ENCODE measurements at places on chromosomes 1 and 21.

- no peak for DNase-seq
Measured at GRCh38 chr1:55896210-55896609, 681.0 kb upstream of the USP24 start.

DNA sequence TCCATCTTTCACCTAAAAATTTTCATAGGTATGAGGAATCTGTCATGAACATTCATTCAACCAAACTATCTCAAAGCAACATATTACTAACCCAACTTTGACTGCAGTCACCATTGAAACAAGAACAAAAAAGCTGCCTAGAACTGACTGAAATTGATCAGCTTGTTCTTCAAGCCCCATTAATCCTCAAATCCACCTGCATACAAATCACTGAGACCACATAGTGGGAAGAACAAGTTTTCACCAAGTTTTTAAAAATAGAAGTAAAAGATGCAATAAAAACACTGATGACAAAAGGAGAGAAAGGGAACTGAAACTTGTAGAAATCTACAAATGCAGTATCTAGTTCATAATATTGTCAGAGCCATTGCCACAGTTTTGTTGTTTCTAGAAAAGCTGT, 6.1 kb downstream of the SORT1 start:
- no peak for DNase-seq

DNA sequence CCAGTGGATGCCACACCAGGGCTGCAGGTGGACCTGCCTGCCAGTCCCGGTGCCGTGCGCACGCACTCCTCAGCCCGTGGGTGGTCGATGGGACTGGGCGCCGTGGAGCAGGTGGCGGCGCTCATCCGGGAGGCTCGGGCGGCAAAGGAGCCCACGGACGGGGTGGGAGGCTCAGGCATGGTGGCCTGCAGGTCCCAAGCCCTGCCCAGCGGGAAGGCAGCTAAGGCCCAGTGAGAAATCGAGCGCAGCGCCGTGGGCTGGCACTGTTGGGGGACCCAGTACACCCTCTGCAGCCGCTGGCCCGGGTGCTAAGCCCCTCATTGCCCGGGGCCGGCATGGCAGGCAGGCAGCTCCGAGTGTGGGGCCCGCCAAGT, 1171.8 kb upstream of the B3GALT2 start:
- DNase-seq, result no peak

GRCh38 chr1:117388328-117388727, 21.1 kb downstream of the MAN1A2 start:
- no peak for DNase-seq

GRCh38 chr1:117567435-117567834, 38.4 kb upstream of the TENT5C start:
- DNase-seq, result no peak

- no peak for DNase-seq
Measured at GRCh38 chr1:169027607-169028320, 78.7 kb upstream of the ATP1B1 start.

GRCh38 chr1:41659903-41660302, 175.4 kb upstream of the EDN2 start:
- DNase-seq, result no peak

- no peak for DNase-seq
Measured at GRCh38 chr1:245361065-245361464, 206.3 kb downstream of the KIF26B start.

DNA sequence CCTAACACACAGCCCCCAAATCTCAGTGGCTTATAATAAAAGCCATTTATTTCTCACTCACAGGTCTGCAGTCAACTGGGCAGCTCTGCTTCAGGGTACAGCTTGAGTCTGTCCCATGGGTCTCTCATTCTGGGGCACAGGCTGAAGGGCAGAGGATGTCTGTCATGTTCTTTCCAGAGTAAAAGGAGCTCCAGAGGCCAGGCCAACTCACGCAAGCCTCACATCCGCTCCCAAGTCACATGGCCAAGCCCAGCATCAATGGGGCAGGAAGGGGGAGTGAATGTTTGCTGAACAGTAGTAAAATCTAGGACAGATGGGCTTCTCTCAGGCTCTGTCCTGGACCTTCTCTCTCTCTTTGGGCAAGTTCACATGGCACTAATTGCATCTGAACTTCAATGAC, 7.1 kb upstream of the SSBP3 start:
- peak; percentile 63 for DNase-seq

- no peak for DNase-seq
Measured at GRCh38 chr1:2971609-2972008, 49.7 kb upstream of the ACTRT2 start.

GRCh38 chr1:221440658-221441057, 301.2 kb downstream of the DUSP10 start:
- peak; percentile 38 for DNase-seq

DNA sequence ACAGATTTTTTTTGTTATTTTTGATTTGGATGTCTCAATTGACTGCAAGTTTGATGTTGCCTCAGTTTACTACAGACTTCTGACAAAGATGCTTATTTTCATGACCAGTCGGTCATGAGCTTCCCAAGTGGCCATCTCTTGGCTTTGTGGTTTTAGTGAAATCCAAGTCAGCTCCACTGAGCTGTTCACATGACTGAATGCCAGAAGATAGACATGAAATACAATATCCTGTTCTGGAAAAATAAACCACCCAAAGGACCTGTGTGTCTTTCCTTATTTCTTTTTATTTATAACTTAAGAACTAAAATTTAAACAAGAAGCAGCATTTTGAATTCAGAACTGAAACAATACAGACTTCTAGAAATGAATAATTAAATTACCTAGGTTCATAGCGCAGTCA, 89.3 kb downstream of the HMCN1 start:
- DNase-seq, result no peak

DNA sequence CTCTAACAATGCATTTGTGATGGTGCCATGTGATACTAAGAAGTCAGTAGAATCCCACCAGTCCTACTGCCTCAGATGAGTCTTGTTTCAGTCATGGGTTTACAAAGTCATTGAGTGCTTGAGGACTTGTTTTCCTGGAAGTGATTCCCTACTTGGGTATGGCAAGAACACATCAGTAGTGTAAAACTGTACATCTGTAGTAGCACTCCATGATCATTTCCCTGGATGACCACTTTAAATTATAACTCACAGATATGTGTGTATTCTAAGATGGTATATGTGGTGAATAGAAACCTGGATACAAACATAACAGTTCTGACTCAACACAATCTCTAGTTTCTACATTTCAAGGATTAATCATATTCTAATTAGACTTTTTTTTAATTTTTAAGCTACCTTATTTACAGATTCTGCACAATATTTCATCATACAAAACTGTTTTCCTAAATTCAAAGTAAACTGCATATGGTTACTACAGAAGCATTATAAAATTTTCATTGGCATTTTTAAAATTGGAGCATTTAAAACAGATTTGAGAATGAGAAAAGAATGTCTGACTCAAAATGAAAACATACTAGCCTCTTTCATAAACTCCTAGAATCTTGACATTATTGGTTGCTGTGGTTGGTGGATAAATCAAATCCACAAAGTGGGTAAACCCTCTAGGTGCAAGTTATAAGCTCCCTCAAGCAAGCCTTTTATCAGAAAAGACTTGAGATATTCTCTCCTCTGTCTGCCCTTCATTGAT, 6.8 kb upstream of the PSMG1 start:
- peak; percentile 49 for DNase-seq

- no peak for DNase-seq
Measured at GRCh38 chr1:47521034-47521881, 83.4 kb downstream of the FOXD2 start.

DNA sequence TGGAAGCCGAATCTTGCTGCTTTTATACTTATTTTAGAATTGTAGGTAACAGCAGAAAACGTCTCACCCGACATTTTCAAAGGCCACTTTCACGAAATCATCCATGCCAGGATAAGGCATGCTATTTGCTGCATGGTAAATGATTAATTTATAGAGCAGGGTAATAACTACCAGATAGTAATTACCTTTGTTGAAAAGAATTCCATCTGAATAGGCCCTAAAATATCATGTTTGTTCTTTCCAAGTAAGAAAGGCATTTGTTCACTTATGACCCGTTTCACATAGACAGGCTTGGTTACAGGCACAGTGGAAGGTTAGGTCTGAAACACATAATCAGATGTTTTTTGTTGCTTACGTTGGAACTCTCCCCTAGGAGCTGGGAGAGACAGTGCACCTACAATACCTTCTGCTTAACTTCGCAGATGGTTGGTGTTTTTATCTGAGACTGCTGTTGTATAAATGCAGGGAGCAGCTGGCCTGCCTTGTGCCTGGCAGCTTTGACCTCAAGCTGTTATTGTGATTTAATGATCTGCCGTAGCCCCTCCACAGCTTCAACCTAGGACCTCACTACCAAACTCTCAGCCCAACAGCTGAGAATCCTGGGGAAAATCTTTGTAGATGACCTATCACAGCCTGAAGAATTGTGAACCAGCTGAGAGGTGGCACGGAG, 1.6 kb downstream of the SLC44A3 start:
- no peak for DNase-seq

DNA sequence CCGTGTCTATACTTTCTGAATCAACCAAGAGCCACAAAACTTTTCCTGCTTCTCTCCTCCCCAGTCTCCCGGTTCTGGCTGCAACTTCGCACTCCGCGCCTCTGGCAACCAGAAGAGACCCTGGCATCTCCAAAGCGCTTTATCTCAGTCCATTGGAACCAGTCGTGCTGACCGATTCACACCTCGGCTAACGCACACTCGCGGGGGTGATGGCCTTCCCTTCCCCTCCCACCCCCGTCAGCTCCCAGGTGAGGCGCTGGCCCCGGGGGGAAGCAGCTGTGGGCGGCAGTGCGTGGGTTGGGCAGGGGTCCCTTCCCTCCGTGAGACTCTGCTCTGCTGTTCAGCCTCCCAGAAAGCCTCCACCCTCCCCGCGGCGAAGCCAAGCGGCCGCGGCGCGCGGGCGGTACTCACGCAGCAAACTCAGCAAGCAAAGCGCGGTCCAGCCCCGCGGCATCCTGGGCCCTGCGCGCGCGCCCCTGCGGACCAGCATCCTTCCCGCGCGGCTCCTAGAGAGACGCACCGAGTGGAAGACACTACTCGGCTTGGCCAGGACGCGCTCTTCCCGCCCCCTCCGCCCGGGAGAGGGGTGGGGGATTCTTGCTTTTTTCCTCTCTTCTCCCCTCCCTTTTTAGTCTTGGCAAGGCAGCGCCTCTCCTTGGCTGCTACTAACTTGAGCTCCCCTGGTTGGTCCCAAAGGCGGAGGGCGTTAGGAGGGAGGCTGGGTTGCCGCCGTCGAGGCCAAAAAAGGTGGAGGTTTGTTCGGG, at the start of gene CD34:
CD34 (minus strand) TSS at position 535 of the 764 bp plus-strand sequence; CDS start at position 490, 45 bp downstream.
- DNase-seq, result peak; percentile 46

DNA sequence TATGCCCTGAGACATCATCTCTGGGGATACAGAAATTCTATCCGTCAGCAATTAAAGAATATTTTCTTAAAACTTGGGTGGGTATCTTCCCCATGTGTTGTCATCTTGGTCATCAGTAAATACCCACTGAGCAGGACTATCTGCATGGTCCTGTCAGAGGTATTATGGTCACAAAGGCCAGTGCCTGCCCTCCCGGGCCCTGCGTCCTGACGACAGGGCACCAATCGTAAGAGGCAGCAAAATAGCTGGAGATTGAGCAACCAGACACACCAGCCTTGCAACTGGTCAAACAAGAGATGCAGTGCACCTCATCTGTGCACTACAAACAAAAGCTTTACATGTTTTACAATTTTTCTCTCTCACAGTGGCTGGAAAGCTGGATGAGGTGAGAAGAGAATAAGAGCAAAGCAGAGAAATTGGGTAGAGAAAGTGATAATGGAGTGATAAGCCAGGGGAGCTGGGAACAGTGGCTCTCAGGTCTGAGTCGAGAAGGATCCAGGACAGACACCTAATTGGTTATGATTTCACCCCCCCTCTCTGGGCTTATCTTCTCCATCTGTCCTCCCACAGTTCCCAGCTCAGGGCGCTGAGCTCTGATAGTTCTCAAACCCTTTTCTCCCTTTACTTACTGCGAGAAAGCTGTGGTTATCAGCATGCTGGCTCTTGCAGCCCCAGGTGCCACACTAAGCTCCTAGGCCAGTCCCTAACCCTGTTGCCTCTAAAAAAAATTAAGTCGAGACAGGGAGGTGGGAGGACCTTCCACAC, 8.8 kb upstream of the SRP9 start:
- DNase-seq, result no peak

DNA sequence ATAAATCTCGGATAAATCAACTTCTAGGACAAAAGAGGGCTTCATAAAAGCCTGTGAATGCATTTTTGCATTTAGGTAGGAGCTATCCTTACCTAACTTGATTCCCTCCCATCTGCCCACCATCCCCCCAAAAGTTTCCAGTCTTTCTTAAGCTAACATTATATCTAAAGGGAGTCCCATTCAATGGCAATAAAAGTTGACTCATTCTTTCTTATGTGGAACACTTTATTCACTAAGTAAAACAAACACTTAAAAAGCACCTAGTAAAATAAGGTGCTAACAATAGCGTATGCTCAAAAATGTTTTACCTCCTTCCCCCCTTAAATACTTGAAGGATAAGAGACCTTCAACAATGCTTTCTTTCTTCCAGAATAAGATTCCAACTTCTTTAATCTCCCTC, 83.8 kb downstream of the GON4L start:
- DNase-seq, result no peak

DNA sequence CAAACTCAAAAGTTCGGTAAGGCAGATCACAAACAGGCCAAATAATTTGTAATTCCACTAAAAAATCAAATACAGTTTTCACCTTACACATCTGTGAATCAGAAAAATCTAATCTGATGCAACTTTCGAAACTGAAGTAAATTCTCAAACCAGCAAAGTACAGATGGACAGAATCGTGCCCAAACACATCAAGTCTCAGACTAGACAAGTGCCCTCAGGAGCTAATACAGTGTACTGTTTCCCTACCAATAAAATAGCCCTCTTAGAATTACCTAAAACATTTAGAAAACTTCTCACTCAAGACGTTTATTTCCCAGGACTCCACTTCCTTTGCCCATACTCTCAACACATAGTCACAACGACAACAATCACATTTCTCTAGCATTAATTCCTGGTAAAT, 134.2 kb downstream of the SMYD2 start:
- DNase-seq, result no peak

- peak; percentile 6 for DNase-seq
Measured at GRCh38 chr1:113219377-113219776, 146.4 kb downstream of the LRIG2 start.

- no peak for DNase-seq
Measured at GRCh38 chr21:38816400-38816977, 10.8 kb downstream of the ETS2 start.

- peak; percentile 38 for DNase-seq
Measured at GRCh38 chr1:174692313-174692712, 244.5 kb downstream of the GPR52 start.

DNA sequence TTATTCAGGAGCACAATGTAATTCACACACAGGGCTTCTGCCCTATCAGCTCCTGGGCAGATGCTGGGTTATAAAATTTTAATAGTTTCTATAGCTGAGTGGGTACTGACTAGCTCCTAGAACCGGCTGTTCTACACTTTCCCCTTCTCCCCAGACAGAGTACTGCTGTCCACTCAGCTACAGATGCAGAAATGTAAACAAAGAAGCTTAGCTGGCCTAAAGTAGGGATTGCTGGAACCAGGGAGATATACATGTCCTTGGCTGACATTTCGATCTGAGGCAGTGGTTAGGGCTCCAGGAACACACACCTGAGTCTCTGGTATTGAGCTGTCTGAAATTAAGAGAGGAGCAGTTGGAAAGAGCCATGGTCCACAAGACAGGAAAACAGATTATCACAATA, 211.5 kb upstream of the USP24 start:
- DNase-seq, result no peak

- no peak for DNase-seq
Measured at GRCh38 chr1:46583494-46583893, 20.6 kb downstream of the MKNK1 start.

GRCh38 chr1:155120253-155120652, 7.4 kb upstream of the EFNA1 start:
- DNase-seq, result no peak

GRCh38 chr1:119184972-119185371, 44.5 kb upstream of the WARS2 start:
- no peak for DNase-seq

- DNase-seq, result no peak
Measured at GRCh38 chr1:156372265-156372586, 3.2 kb downstream of the RHBG start.
